ENCODE measurements at places on chromosomes 5 and 9. TPM values are rescaled to one million over a fixed set of nuclear protein-coding genes. Genes with fewer than 3 reads are reported as not detected.
A peak's percentile ranks its signal among the peaks of the same experiment; 100 is the strongest.

DNA sequence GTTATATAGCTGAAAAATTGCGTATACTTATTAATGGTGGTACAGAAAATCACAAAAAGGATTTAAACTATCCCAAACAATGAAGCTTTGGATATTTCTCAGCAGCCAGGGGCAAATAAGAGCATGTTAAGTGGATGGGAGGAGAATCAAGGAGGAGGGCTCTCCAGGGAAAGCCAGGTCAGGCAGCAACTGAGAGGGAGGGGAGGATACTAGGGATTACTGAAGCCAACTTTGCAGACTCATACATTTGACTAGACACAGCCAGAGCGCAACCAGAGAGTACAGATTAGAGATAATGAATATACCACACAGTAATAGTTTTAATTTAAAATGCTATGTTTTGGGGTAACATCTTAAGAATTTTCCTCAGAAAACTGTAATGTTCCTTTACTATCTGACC is 360.2 kb downstream of the HCN1 start:
- H3K27me3 ChIP-seq = no peaks in the 10 kb centered on the region
- no peak overlapping the region for H3K4me3 ChIP-seq
- no peak for DNase-seq
- no peak overlapping the region for H3K27ac ChIP-seq
- no peaks in the 10 kb centered on the region for H3K36me3 ChIP-seq

GRCh38 chr5:90184764-90185163 is 224.8 kb downstream of the CETN3 start:
- H3K27me3 ChIP-seq = no peaks in the 10 kb centered on the region
- no peaks in the 10 kb centered on the region for H3K4me1 ChIP-seq
- peak; percentile 7 for DNase-seq
- H3K27ac ChIP-seq = no peak overlapping the region

DNA sequence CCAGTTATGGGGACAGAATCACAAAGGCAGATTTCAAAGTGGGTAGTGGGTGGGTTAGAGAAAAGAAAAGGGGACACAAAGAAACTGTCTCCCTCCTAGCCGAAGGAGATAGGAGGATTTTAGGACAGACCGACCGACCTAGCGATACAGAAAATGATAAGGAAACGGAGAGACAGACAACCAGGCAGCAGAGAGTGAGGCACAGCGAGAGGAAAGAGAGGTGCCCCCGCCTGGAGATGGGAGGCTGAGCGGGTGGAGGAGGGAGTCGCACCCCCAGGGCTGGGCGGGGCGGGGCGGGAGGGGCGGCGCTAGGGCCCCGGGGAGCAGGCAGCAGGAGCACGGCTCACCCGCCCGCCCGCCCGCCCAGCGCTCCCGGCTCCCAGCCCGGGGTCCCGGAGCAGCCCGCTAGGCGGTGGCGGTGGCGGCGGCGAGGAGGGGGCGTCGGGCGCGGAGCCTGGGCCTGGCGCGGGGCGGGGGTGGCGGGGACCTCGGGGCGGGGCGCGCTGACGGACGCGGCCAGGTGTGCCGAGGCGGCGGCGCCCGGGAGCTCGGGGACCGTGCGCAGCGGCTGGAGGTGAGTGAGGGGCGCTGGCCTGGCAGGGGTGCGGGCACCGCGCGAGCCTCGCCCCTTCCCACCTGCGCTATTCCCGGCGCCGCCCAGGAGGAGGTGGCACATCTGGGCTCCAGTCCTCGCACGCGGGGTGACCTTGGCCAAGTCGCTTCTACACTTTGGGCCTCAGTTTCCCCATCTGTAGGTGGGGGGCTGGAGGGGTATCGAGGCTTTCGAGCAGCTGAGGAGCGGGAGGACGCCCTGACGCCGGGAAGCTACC is 15.9 kb upstream of the SYNPO start:
- peak overlapping the region; percentile 82 for H3K4me3 ChIP-seq
- no peaks in the 10 kb centered on the region for H3K27me3 ChIP-seq
- H3K4me1 ChIP-seq = peaks cover 45% of the 10 kb centered on the region
- H3K36me3 ChIP-seq = no peaks in the 10 kb centered on the region
- peak; percentile 54 for DNase-seq
- no peak overlapping the region for H3K27ac ChIP-seq

DNA sequence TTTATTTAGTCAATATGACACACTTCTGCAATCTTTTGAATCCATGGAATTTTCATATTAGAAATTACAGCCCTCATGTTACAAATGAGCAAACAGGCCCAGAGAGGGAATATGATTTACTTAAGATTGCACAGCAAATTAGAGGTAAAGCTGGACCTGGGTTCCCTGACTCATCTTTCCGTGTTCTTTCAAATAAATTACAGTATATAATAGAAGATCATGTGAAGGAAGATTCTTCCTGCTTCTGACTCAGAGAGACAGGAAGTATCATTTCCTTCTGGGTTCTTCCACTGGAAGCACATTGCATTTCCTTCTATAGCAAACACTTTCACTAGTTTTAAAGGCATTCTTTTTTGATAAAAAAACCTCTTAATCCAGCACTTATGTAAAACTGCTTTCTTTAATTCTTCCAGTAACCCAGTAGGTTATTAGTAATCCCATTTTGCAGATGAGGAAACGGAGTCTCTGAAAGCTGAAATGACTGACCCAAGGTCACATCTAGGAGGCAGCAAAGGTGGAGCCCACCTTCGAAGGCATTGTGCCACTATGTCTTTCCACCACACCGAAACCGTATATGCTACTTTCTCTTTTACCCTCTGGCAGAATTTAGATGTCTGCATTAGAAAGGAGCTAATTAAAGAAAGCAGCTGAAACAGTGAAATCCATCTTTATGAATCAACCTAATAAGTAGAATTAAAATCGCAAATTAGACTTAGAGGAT is 566.7 kb upstream of the KLF4 start:
- no peaks in the 10 kb centered on the region for H3K27me3 ChIP-seq
- no peaks in the 10 kb centered on the region for H3K36me3 ChIP-seq
- no peak overlapping the region for H3K4me3 ChIP-seq
- H3K27ac ChIP-seq = no peak overlapping the region
- DNase-seq = no peak

The ASS1 gene
- 0.49 TPM for polyA plus RNA-seq

The ANXA2R gene
- 50.4 TPM for polyA plus RNA-seq

The OTP gene
- 0.03 TPM for polyA plus RNA-seq

DNA sequence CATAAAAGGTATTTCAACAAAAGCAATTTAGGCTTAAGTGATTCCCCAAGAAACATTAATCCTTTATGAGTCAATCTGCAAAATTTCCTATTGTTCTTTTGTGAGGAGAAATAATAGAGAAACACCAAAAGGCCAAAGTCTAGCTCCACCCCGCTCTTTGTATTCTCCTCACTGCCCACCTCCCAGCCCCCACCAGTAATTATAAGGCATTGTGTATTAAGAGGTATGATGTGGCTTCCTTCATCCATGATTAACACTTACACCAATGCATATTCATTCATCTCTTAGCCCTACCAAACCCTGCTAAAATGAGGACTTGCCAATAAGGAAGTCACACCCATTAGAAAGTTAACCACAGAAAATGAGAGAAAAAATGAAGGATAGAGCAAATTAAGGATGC is 105.3 kb upstream of the SPATA31D4 start:
- no peak overlapping the region for H3K27ac ChIP-seq
- H3K4me1 ChIP-seq = peaks cover 8% of the 10 kb centered on the region
- no peak overlapping the region for H3K4me3 ChIP-seq
- H3K27me3 ChIP-seq = no peaks in the 10 kb centered on the region

The SEMA5A gene
- polyA plus RNA-seq = not detected

- DNase-seq = no peak
- H3K4me3 ChIP-seq = no peak overlapping the region
- no peaks in the 10 kb centered on the region for H3K4me1 ChIP-seq
- peaks cover 37% of the 10 kb centered on the region for H3K36me3 ChIP-seq
These were observed 9.6 kb downstream of the FBXW2 start for GRCh38 chr9:120783602-120784047.

The IL4 gene
- not detected for polyA plus RNA-seq

GRCh38 chr9:14987858-14988257 is 77.6 kb upstream of the FREM1 start:
- H3K4me1 ChIP-seq = peaks cover 1% of the 10 kb centered on the region
- no peak overlapping the region for H3K4me3 ChIP-seq
- no peaks in the 10 kb centered on the region for H3K27me3 ChIP-seq

The RNF130 gene
- polyA plus RNA-seq = 14.7 TPM

DNA sequence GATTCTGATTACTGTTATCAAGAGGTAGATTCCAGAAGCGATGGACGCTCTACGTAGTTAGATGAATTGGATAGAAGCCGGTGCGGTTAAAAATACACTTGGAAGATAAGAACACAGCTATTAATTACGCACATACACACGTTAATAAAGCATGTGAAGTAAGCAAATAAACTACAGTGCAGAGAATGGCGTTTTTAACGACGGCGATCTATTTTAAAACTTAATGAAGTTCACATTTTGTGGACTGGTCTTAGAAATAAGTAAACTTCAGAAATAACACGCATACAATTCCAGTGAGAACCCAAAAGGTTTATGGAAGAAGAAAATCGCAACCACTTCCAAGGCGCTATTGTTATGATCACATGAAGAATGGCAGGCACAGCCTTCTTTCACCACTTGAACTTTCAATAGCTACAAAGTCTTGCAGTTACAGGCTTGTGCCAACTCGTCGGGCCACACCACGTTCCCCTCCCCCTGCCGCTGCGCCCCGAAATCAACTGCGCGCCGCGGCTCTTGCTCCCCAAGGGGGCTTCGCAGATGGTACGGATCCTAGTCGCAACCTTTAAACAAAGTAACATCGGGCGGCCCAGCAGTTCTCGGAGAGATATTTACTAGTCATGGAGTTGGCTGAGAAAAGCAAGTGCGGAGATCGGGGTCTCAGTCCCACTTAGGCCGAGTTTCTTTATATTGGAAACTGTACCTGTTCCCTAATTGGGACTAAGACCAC is 866 bp upstream of the SEMA6A start:
- no peak overlapping the region for H3K27ac ChIP-seq
- no peaks in the 10 kb centered on the region for H3K27me3 ChIP-seq
- H3K4me1 ChIP-seq = peaks cover 44% of the 10 kb centered on the region
- peak; percentile 43 for DNase-seq
- H3K4me3 ChIP-seq = peak overlapping the region; percentile 60

The KIF20A gene
- polyA plus RNA-seq = 0.13 TPM

DNA sequence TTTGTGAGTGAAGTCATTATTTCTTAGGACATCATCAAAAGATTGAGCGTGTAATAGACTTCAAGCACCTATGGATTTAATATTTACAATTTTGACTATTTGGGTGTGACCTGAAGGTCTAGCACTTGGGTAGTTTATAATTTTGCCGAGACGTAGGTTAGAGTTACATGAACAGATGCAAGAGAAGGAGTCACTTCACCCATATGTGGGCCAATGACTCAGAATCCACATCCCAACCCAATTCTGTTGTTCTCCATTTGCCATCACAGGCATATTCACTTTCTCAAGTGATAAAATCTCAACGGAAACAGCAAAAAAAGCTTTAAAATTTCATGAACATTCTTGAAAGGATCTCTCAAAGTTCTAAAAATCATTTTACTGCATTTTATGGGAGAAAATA is 12.1 kb upstream of the ERAP1 start:
- peaks cover 1% of the 10 kb centered on the region for H3K36me3 ChIP-seq
- peaks cover 21% of the 10 kb centered on the region for H3K4me1 ChIP-seq
- H3K4me3 ChIP-seq = no peak overlapping the region
- H3K27ac ChIP-seq = no peak overlapping the region

DNA sequence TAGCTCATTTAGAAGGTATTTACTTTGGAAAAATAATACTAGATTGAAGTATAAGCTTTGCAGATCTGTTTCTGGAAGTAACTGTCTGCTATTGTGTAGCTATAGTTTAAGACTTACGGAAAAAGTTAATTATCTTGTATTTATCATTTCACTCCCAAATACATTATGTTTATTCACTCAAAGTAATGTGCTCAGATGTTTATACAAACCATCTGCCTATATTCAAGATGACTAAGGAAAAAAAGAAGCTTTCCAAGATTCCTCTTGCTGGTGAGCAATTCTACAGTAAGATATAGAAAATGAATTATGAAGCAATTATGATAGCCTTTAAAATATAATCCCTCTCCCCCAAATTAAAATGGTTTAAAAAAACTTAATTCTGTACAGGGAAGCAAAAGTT is 137.9 kb downstream of the KIAA0825 start:
- no peak overlapping the region for H3K27ac ChIP-seq
- H3K4me1 ChIP-seq = no peaks in the 10 kb centered on the region
- no peaks in the 10 kb centered on the region for H3K27me3 ChIP-seq
- DNase-seq = no peak
- H3K36me3 ChIP-seq = no peaks in the 10 kb centered on the region

GRCh38 chr9:27671636-27672035 is 98.4 kb upstream of the C9orf72 start:
- H3K4me1 ChIP-seq = no peaks in the 10 kb centered on the region
- no peak overlapping the region for H3K4me3 ChIP-seq
- H3K27me3 ChIP-seq = no peaks in the 10 kb centered on the region
- H3K27ac ChIP-seq = no peak overlapping the region

- H3K27ac ChIP-seq = no peak overlapping the region
- no peak overlapping the region for H3K4me3 ChIP-seq
- DNase-seq = no peak
- H3K4me1 ChIP-seq = no peaks in the 10 kb centered on the region
These were observed 36.0 kb downstream of the RCL1 start for GRCh38 chr9:4828761-4829160.

- no peaks in the 10 kb centered on the region for H3K27me3 ChIP-seq
- no peak for DNase-seq
- peak overlapping the region; percentile 58 for H3K4me3 ChIP-seq
These were observed 2.0 kb downstream of the GADD45G start for GRCh38 chr9:89606624-89607311.

- no peaks in the 10 kb centered on the region for H3K27me3 ChIP-seq
- peak; percentile 4 for DNase-seq
- H3K36me3 ChIP-seq = no peaks in the 10 kb centered on the region
- peaks cover 7% of the 10 kb centered on the region for H3K4me1 ChIP-seq
- no peak overlapping the region for H3K4me3 ChIP-seq
These were observed 367.2 kb downstream of the OSTF1 start for GRCh38 chr9:75455444-75455921.

GRCh38 chr9:16985559-16986348 is 115.3 kb upstream of the BNC2 start:
- no peak overlapping the region for H3K4me3 ChIP-seq
- H3K4me1 ChIP-seq = no peaks in the 10 kb centered on the region
- DNase-seq = no peak
- no peaks in the 10 kb centered on the region for H3K36me3 ChIP-seq
- H3K27ac ChIP-seq = no peak overlapping the region
- H3K27me3 ChIP-seq = no peaks in the 10 kb centered on the region

The CHSY3 gene
- not detected for polyA plus RNA-seq

GRCh38 chr9:88995200-88995577 is 3.9 kb downstream of the S1PR3 start:
- H3K36me3 ChIP-seq = no peaks in the 10 kb centered on the region
- no peak overlapping the region for H3K4me3 ChIP-seq
- no peaks in the 10 kb centered on the region for H3K27me3 ChIP-seq
- H3K27ac ChIP-seq = no peak overlapping the region
- DNase-seq = no peak

DNA sequence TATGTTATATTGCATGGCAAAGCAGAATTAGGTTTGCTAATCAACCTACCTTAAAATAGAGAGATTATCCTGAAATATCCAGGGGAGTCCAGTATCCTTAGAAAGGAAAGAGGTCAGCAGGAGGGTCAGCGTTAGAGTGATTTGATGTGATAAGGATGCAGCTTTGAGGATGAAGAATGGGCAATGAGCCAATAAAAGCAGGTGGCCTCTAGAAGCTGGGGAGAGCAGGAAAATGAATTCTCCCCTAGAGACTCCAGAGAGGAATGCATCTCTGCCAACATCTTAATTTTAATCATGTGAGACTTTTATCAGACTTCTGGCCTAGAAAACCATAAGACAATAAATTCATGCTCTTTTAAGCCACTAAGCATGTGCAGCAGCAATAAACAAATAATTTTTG is 65.7 kb upstream of the SYK start:
- H3K4me1 ChIP-seq = no peaks in the 10 kb centered on the region
- no peak overlapping the region for H3K4me3 ChIP-seq
- DNase-seq = no peak
- no peak overlapping the region for H3K27ac ChIP-seq
- H3K27me3 ChIP-seq = peaks cover 7% of the 10 kb centered on the region
- H3K36me3 ChIP-seq = no peaks in the 10 kb centered on the region

All from B cell (primary cell).